GM06990 (cell line): ENCODE measurements at places on chromosomes 2 and 18.

- no peak for DNase-seq
Observed at GRCh38 chr2:85741833-85742455, 11.8 kb upstream of the ATOH8 start.

GRCh38 chr2:139836769-139837168 lies 1056.6 kb upstream of the NXPH2 start:
- no peak for DNase-seq

GRCh38 chr18:11757084-11757590 lies 68.1 kb downstream of the GNAL start:
- DNase-seq, result no peak

DNA sequence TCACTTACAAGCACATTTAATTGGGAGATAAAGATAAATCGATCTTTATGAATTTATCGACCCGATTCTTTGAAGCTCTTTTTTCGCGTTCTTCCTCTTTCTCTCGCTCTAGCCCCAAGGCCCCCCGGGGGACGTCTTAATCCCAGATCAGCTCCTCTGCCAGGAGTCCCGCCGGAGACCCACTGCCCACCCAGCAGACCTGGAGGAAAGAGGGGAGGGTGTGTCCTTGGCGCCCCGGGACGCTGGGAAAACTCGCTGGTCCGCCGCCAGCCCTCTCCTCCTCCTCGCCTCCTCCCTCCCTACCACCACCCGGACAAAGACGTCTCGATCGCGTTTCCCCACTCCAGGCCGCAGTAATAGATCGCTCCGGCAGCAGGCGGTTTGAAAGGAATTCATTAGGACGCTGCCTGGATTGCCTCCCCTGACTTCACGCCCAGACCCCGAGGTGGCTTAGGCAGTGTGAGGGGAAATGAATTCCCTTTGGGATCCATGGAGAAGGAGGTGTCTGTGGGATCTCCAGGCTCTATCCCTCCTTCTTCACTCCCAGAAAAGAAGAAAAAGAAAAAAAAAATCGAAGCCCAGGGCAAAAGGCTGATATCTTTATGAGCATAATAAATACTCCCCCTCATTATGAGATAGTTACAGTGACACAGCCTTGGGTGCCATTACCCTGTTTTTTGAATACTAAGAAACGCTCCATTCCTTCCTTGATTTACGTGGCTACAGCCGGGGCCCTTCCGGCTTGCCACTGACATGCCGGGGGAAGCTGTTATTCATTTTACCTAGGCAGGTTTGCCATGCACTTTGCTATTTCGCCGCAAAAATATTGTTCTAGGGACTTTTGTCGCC lies 1.8 kb upstream of the GBX2 start:
- DNase-seq, result no peak

DNA sequence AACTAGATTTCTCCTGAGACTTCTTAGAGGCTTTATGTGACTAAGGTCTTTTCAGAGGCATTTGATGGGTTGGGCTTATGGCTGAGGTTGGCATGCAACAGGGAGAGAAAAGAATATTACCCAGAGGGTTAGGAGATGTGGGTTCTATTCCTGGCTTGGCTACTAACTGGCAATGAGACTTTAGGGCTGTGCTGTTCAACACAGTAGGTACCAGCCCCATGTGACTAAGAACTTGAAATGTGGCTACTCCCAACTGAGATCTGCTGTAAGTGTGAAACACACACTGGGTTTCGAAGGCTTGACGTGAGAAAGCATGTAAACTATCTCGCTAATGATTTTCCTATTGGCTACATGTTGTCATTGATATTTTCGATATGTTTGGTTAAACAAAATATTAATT lies 324.9 kb upstream of the SLC14A2 start:
- DNase-seq, result no peak

DNA sequence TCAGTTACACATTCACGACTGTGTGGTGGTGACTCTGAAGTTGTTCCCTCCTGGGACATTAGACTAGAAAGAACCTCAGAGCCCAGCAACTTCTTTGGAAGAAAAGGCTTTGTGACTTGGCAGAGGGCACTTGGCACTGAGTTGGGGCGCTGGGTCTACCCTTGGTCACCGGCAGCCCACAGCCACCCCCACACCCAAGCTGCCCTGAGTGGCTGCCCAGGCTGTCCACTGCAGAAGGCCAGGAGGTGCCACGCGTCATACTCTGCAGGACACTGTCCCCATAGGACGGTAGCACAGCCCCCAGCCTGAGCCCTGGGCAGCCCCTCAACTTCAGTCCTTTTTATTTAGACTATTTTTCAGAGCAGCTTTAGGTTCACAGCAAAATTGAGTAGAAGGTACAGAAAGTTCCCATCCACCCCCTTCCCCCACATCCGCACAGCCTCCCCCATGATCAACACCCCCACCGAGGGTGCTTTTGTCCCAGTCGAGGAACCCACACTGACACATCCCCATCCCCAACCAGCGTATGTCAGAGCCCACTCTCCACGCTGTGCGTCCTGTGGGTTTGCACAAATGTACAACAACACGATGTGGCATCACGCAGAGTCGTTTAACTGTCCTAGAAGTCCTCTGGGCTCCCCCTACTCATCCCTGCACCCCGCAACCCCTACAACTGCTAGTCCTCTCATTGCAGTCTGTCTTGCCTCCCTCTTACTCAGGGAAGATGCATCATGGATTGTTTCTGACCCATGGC lies 1.1 kb downstream of the PRLH start:
- no peak for DNase-seq

GRCh38 chr2:190178066-190178722 lies 115.7 kb upstream of the MSTN start:
- no peak for DNase-seq

GRCh38 chr18:10560452-10561045 lies 34.7 kb downstream of the NAPG start:
- no peak for DNase-seq

GRCh38 chr18:76144844-76145243 lies 350.2 kb downstream of the ZNF516 start:
- DNase-seq, result no peak

DNA sequence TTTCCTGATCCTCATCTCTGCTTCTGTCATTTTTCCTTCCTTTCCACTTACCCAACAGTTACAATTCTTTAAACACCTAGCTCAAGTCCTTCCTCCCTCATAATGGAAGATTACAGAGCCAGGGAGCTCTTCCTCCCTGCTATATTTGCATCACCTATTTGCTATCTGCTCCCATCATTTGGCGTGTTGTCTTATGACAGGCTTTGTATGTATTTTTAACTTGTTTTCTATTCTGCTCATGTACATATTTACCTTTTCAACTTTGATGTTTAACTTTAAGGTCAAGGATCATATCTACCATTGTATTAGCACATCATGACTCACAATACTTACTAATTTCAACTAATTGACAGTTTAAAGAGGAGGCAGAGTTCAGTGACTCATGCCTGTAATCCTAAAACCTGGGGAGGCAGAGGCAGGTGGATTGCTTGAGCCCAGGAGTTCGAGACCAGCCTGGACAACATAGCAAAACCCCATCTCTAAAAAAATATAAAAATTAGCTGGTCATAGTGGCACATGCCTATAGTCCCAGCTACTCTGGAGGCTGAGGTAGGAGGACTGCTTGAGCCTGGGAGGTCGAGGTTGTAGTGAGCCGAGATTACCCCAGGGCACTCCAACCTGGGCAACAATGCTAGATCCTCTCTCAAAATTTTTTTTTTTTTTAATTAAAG lies 308.0 kb upstream of the STON1 start:
- no peak for DNase-seq

- DNase-seq, result no peak
Observed at GRCh38 chr2:219688560-219689445, 61.4 kb downstream of the SLC4A3 start.

GRCh38 chr18:22847867-22848451 lies 85.2 kb upstream of the RBBP8 start:
- no peak for DNase-seq

- no peak for DNase-seq
Observed at GRCh38 chr2:56335101-56335500, 151.3 kb downstream of the CCDC85A start.

DNA sequence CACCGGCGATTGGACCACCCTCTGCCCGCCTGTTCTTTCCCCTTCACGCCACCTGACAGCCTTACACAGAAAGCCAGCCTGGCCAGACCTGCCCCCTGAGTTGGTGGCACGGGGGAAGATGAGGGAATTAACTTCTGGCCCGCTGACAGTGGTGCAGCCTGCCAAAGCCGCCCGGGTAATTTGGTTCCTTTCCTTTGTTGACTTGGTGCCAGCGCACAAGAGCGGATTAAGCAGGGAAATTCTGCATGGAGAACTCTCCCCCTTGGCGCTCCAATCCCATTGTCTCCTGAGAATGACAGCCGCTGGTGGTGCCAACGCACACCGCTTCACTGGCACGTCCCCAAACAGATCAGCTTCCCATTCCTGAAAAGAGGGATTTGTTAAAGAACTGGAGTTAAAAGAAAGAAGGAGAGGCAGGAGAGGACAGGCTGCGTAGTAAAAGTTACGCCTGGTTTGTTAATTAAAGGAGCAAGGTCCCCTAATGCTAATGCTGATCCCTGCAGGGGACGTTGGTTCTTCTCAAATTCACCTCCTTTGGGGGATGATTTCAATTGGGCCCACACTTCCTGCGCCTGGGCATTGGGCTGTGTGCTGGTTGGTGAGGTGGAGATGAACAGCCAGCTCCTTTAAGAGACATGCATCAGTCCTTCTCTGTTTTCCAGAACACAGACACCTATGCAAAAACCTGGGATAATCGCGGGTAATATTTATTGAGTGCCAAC lies 286.8 kb downstream of the MYCN start:
- no peak for DNase-seq

- no peak for DNase-seq
Observed at GRCh38 chr2:120607996-120608395, 127.7 kb upstream of the GLI2 start.

GRCh38 chr2:38622210-38622609 lies 19.5 kb upstream of the HNRNPLL start:
- DNase-seq, result no peak

DNA sequence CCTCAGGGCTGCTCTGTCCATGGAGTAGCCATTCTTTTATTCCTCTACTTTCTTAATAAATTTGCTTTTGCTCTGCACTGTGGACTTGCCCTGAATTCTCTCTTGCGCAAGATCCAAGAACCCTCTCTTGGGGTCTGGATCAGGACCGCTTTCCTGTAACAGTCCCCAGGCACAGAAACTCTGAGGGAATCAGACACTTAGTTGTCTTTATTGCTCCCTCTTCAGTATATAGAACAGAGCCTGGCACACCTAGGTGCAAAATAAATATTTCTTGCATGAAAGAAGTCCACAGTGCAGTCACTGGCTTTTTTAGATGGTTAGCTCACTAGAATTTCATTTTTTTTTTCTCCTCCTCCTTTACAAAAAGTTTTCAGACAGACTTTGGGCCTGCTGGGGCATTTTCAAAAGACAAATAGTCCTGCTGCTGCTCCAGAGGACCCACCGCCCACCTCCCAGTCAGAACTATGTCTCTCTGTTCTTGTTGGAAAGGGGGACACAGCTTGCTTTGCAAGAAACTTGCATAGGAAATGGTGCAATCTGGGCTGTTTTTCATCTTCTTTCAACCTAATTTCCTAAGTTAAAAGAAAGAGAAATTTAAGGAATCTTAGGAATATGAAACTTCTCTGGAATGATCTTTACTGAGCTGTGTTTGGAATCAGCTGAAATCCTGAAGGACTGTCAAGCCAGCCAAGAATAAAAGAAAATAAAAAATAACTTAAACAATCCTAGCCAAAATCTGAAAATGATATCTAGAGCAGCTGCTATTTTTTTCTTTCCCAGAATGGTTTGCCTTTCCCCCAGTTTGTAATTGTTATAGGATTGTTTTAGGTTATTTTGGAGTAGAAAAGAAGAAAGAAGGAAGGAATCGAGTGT lies 31.7 kb upstream of the MAP4K3 start:
- no peak for DNase-seq

DNA sequence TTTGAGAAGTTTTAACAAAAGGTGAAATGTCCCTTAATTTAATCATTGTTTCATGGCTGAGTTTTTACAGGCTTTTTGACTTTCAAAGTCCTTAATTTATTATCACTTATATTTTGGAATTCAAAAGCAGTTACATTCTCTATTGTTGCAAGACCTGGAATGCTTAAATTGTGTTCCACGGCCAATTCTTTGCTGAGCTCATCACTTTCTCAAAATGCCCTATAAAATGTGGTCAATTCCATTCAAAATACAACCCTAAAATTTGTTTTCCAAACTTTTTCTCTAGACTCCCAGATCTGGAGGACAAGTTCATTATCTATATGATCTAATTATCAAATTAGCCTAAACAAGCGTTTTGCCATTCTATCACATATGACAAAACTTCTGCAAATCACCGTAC lies 1051.2 kb downstream of the TDRD15 start:
- DNase-seq, result no peak

DNA sequence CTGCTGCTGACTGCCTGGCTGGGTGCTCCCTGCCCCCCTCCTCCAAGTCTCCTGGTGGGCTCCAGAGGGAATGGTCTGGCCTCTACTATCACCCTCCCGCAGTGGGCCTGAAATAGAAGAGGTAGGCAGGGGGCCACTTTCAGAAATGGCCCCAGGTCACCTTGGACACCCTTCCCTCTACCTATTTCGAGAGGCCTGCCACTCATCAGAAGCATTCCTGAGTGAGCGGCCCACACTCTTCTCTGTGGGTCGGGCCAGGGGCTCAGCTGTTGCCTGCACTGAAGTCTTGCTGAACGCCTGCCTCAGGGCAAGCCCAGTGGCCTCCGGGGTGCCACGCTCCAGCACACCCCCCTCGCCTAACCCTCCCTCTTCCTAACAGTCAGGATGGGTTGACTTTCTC lies 124.9 kb downstream of the TNS1 start:
- no peak for DNase-seq

GRCh38 chr2:150449856-150450255 lies 37.6 kb downstream of the RND3 start:
- no peak for DNase-seq
